ENCODE measurements at places on chromosomes 7 and 10. TPM values are rescaled to one million over a fixed set of nuclear protein-coding genes. Genes with fewer than 3 reads are reported as not detected.

GRCh38 chr7:123712619-123713018 lies 36.2 kb downstream of the WASL start:
- DNase-seq, result no peak

DNA sequence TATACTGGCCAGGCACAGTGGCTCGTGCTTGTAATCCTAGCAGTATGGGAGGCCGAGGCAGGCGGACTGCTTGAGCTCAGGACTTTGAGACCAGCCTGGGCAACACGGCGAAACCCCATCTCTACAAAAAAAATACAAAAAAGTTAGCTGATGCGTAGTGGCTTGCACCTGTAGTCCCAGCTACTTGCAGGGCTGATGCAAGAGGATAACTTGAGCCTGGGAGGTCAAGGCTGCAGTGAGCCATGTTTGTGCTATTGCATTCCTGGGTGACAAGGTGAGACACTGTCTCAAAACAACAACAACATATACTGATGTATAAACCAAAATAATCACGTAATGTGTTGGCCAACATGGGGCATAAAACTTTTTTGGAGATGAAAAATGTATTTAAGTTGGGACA lies 6.4 kb upstream of the NPM3 start:
- DNase-seq, result no peak

- no peak for DNase-seq
These were observed 13.3 kb upstream of the CHCHD3 start for GRCh38 chr7:133095119-133095671.

DNA sequence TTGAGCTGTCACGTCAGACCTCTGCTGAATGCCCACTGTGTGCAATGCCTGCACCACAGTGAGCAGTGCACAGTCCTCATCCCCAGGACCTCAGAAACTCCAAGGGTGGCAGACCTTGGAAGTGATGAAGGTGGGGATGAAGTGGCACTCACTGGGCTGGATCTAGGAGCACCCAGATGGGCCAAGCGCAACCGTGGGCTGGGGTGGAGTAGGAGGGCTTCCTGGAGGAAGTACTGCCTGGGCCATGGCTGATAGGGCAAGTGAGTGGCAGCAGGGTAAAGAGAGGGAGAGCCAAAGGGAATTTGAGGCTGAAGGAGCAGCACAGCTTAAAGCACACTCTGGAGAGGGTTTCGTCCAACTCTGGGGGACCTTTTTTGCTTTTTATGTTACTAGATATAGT lies 52.3 kb downstream of the RBM20 start:
- no peak for DNase-seq

DNA sequence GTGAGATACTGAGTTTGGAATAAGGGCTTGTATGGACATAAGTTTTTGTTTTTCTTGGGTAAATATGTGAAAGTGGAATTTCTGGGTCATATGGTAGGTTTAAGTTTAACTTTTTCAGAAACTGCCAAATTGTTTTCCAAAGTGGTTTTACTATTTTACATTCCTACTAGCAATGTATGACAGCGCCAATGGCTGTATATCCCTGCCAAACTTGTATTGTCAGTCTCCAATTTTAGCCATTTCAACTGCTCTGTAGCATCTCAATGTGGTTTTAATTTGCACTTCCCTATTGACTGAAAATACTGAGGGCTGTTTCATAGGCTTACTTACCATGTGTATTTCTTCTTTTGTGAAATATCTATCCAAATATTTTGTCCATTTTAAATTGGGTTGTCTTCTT lies 90.5 kb upstream of the ZNF32 start:
- no peak for DNase-seq

DNA sequence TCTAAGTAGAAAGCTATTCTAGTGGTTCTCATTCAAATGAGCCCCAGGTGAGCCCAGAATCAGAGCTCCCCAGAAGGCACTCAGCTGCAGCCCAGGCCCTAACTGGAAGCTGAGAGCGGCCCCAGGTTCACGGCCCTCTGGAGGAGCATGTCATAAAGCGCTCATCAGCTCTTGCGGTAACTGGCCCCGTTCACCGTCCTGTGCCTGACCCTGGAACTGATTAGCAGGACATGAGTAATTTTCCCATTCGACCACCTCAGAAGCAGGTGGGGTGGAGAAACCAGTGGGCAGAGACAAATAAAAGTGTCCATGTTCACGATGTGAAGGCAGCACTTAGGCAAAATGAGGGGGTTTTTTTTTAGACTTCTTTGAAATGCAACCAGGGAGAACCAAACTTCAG lies 136.1 kb upstream of the LYZL2 start:
- no peak for DNase-seq

DNA sequence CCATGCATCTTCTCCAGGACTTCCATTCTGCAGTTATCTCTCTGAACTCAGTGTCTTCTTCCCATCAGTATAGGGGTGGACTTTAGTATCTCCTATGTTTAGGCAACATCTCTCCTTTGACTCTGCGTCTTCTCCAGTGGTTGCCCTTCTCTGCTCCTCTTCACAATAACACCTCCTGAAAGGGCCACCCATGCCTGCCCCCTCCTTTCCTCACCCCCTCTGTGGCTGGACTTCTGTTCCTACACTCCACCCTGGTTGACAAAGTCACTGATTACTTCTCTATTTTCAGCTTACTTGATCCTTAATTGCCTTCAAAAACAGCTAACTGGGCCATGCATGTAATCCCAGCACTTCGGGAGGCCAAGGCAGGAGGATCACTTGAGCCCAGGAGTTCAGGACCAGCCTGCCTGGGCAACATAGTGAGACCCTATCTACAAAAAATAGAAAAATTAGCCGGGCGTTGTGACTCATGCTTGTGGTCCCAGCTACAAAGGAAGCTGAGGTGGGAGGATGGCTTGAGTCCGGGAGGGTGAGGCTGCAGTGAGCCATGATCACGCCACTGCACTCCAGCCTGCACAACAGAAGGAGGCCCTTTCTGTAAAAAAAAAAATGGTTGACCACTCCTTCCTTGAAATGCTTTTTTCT lies 13.7 kb downstream of the SRGN start:
- DNase-seq, result no peak

DNA sequence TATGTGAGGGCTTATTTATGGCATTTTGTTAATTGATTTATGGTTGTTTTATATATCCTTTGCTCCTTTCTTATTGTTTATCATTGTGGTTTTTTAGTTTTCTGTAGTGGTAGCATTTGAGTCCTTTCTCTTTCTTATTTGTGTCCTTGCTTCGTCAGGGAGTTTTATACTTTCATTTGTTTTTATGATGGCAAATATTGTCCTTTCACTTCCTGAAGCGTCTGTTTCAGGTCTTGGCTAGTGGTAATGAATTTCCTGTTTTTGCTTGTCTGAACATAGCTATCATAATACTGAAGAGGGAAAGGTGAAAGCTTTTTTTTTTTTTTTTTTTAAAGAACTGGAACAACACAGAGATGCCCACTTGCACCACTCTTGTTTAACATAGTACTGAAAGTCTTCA lies 228.2 kb downstream of the ATRNL1 start:
- no peak for DNase-seq

BTBD16 gene
- 0.60 TPM for polyA plus RNA-seq

PAX2 gene
- polyA plus RNA-seq, result 133 TPM

GRCh38 chr10:65548001-65548400 lies 1377.8 kb upstream of the LRRTM3 start:
- no peak for DNase-seq

- no peak for DNase-seq
These were observed 345.6 kb upstream of the LRGUK start for GRCh38 chr7:133781486-133782090.

SCRN1 gene
- polyA plus RNA-seq, result 71.1 TPM

- no peak for DNase-seq
These were observed 4.0 kb upstream of the CREB5 start for GRCh38 chr7:28408105-28408959.

MYO1G gene
- 0.36 TPM for polyA plus RNA-seq

DNA sequence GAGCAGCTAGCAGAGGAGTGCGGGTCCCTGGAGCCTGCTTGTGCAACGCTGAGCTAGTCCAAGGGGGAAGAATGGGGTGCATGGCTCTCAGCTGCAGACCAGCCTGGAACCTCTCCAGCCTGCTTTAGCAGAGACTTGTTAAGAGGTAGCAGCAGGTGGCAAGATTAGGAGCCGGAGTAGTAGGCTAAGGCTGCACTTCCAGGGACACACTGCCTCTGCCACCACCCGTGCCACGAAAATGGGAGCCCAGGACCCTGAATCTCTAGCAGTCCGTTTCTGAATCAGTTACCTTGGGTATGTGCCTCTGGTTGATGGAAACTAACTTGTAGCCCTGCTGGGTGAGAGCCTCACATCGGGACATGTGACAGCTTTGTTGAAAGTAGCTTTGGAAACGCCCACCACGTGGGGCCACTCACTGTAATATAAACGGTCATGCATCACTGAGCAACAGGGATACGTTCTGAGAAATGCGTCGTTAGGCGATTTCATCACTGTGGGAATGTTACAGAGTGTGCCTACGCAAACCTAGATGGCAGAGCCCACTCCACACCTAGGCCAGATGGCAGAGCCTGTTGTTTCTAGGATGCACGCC lies 25.9 kb downstream of the HTRA1 start:
- no peak for DNase-seq

- no peak for DNase-seq
These were observed 83.9 kb upstream of the ITGB1 start for GRCh38 chr10:33041783-33042437.

DNA sequence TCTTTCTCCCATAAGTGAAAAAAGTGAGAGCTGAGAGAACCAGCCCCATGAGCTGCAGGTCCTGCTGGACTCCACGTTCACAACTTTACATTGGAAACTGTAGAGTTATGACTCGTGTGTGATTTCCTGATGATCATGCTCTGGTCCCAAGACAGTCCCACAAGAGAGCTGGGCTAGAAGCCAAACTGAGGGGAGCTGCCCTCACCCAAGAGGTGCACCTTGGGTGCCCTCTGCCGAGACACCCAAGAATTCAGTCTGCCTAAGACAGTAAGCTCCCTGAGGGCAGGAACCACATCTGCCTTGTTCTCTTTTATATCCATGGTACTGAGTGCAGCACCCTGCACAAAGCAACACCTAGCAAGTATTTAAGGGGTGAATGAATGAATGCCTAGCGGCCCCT lies 112.8 kb upstream of the SFMBT2 start:
- DNase-seq, result no peak

DNA sequence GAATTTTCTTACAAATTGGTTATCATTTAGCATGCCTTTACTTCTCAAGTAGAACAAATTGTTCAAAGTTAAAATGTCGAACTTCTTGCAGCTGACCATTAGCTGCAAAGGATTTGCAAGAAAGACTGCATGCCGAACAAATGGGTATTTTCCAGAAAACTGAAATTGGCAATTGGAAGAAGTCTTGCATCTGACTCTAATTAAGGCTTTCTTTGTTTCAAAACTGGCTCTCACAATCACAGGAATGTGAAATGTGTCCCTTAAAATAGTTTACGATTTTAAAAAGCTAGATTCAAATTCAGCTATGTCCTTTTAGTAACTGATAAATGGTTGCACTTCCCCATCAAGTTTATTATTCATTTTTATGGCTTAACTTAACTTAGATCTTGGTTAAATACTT lies 207.9 kb downstream of the ARL4A start:
- DNase-seq, result no peak

SPDYE6 gene
- polyA plus RNA-seq, result 1.3 TPM

DNA sequence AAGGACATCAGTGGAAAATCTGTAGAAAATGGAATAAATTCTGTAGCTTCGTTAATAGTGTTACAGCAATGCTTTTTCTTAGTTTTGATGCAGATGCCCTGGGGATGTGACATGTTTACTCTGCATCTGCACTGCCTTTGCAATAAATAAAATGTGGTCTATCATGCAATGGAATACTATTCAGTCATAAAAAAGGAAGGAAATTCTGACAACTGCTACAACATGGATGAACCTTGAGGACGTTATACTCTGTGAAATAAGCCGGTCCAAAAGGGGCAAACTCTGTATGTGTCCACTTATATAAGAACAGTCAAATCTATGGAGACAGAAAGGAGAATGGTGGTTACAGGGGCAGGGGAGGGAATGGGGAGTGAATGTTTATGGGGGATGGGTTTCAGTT lies 13.5 kb downstream of the GRIFIN start:
- no peak for DNase-seq

DNA sequence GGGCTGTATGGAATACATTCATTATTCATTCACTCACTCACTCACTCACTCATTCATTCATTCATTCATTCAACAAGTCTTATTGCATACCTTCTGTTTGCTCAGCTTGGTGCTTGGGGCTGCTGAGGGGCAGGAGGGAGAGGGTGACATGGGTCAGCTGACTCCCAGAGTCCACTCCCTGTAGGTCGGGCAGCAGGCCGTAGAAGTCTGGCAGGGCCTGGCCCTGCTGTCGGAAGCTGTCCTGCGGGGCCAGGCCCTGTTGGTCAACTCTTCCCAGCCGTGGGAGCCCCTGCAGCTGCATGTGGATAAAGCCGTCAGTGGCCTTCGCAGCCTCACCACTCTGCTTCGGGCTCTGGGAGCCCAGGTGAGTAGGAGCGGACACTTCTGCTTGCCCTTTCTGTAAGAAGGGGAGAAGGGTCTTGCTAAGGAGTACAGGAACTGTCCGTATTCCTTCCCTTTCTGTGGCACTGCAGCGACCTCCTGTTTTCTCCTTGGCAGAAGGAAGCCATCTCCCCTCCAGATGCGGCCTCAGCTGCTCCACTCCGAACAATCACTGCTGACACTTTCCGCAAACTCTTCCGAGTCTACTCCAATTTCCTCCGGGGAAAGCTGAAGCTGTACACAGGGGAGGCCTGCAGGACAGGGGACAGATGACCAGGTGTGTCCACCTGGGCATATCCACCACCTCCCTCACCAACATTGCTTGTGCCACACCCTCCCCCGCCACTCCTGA lies 2.4 kb downstream of the EPO start:
- DNase-seq, result no peak

GRCh38 chr10:127899766-127900387 lies 7.0 kb upstream of the PTPRE start:
- DNase-seq, result no peak

DNA sequence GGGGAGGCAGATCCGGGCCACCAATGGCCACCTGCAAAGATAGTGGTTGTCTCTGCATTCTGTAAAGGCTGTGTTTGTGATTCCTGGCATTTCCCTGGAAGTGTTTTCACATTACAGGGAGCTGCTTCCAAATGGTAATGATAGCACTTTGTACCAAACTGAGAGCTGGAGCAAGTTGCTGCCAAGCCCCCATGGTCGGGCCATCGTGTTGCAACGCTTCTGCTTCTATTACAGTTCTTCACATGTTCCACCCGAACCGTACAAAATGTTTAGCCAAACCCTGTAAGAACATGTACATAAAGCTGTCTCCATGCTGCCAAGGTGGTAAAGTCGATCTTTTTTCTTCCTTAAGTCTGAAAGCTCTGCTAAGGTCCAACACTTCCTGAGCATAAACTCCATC lies 397.7 kb upstream of the NFE2L3 start:
- DNase-seq, result no peak

DIP2C gene
- 21.0 TPM for polyA plus RNA-seq

- no peak for DNase-seq
These were observed 209.4 kb downstream of the LRMDA start for GRCh38 chr10:75640803-75641202.

DNA sequence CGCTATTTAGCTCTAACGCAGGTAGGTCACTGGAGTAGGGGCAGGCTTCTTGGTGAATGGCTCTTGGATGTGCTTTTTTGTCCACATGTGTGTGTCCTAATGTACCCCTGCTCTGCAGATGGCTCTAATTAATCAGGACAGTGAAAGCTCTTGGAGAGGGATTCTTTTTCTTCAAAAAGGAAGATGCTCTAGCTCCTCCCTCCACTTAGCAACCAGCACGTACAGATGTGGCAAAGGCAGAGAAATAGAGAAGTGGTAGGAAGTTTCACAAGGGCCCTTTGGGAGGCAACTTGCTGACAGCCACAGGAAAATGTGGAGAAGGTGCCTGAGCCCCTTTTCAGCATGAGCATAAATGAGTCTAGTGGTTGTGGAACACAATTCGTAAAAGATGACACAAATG lies 221.7 kb downstream of the PLXNA4 start:
- DNase-seq, result no peak

ZKSCAN5 gene
- 15.3 TPM for polyA plus RNA-seq

- no peak for DNase-seq
These were observed 114.4 kb upstream of the SVIL start for GRCh38 chr10:29749150-29749549.

Measured in right renal cortex interstitium (tissue), 3 donors.